D341Med (cell line): ENCODE measurements at places on chromosomes 3 and 15.

DNA sequence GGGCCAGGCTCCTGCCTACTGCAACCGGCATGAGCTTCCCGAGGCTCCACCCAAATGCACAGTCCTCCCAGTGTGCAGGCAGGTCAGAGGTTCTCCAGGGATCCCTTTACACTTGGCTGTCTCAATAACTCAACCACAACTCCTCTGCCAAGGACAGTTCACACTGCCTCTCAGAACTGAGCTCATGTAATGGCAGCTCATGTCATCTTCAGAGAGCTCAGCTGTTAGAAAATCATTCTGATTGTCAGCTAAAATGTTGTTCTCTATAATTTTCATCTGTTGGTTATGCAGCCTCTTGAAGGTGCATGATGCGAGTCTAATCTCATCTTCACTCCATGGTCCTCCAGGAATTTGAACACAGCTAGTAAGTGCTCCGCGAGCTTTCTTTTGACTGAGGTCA is 76.7 kb downstream of the SST start:
- no peak for DNase-seq

DNA sequence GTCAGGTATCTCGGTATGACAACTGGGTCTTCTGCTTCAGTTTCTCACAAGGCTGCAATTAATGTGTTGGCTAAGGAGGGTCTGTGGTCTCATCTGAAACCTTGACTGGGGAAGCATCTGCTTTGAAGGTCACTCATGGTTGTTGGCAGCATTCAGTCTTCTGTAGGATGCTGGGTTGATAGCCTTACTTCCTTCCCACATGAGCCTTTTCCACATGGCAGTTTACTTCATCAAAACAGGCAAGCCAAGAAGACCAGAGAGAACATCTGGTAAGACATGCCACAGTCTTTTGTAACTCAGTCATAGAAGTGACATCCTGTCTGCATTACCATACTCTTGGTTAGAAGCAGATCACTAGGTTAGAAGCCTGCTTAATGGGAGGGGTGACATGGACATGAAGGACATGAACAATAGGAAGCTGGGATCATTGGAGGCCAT is 49.5 kb downstream of the CMC1 start:
- no peak for DNase-seq

- no peak for DNase-seq
These were observed 96.2 kb upstream of the KCNMB2 start for GRCh38 chr3:178440043-178440442.

GRCh38 chr3:36362973-36363372 is 17.3 kb upstream of the STAC start:
- DNase-seq = no peak

DNA sequence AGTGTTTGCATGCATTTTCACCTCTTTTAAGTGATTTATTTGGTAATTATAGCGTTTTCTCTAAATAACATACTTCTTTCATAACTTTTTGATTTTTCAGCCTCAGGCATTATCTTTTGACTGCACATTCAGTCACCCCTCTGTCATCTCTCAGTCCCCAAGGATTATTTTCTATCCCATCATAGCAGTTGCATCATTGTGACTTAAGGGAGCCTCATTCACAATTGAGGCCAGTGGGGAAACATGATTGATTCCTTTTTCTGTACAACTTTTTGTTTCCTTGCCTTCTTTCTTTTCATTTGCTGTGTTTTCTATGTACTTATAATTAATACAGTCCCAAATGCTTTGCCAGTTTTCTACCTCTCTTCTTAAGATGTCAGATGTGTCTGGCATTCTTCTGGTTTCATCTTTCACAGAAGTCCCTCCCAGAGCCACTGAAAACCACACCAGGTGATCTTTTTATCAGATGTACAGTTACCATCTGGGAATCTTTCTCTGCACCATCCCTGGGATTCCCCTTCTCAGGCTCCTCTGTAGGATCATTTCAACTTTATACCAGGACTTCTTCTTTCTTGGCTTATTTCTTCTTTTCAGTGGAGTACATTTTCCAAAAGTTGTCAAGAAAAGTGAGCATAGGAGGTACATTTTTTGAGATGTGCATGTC is 151.4 kb downstream of the RAP2B start:
- no peak for DNase-seq

GRCh38 chr15:38414357-38414756 is 39.6 kb upstream of the FAM98B start:
- peak; percentile 62 for DNase-seq

- no peak for DNase-seq
These were observed 262.1 kb upstream of the TBL1XR1 start for GRCh38 chr3:177459401-177459800.

- DNase-seq = no peak
These were observed 277.0 kb upstream of the PLSCR5 start for GRCh38 chr3:146881966-146882760.

DNA sequence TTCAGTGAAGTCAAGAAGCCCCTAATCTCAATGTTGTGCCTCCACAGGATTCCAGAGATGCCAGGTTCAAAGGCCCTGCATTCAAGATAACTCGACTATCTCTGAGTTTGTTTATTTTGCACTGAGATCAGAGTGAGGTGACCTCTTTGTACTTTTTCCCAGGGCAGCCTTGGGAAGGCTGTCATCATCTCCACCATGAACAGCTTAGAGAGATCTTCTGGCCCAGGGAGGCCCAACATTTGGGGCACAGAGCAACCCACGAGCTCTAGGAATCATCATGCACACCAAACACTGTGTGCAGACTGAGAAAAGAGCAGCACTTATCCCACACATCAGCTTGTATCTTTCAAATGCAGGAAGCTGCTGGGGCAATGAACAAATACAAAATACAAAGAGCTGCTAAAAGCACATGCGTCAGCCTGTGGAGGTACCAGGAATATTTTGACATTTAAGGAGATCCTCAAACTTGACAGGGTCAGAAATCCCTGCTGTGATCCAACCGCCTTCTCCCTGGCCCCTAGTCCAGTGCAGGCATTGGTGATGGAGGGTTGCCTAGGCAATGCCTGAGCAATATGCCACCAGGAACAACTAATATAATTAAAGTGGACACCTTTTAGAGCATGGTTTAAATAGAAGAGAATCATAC is 33.6 kb downstream of the TRIM42 start:
- no peak for DNase-seq

- no peak for DNase-seq
These were observed 239.3 kb downstream of the DTWD1 start for GRCh38 chr15:49860101-49860500.
